ENCODE measurements at places on chromosomes 13 and 19. TPM values are rescaled to one million over a fixed set of nuclear protein-coding genes. Genes with fewer than 3 reads are reported as not detected.

Gene SHD
- 39.3 TPM for total RNA-seq

Gene FFAR3
- 0.27 TPM for total RNA-seq

Gene POSTN
- 15.1 TPM for total RNA-seq

Gene C3
- 262 TPM for total RNA-seq

Gene REX1BD
- total RNA-seq: 171 TPM

Gene CYP2A7
- not detected for total RNA-seq

Gene TYROBP
- total RNA-seq: 53.7 TPM

Gene IZUMO4
- total RNA-seq: not detected

Gene MIR17HG
- 8.1 TPM for total RNA-seq

Gene CALR3
- total RNA-seq: not detected

Gene PRTN3
- total RNA-seq: not detected

Gene KLF2
- 39.4 TPM for total RNA-seq

Gene ZNF709
- 1.2 TPM for total RNA-seq

Gene SELENOV
- total RNA-seq: not detected

Gene ZNF45
- 0.75 TPM for total RNA-seq

Gene CYP4F8
- total RNA-seq: not detected

Gene CNN1
- total RNA-seq: 1,121 TPM

Gene CEACAM6
- 132 TPM for total RNA-seq

Gene RDH8
- not detected for total RNA-seq

Gene IL27RA
- 2.1 TPM for total RNA-seq

Gene ZNF587B
- total RNA-seq: 17.6 TPM

Gene CATSPERD
- not detected for total RNA-seq

Gene FOXA3
- total RNA-seq: 24.4 TPM

Gene ISOC2
- 104 TPM for total RNA-seq

Gene SIGLEC12
- 0.41 TPM for total RNA-seq

Gene RFPL4A
- total RNA-seq: not detected
